Mucosa of gallbladder (tissue), 1 donor: ENCODE measurements at places on chromosomes 1 and 21.

GRCh38 chr1:225745273-225745672 lies 32.4 kb upstream of the SRP9 start:
- no peak for DNase-seq

DNA sequence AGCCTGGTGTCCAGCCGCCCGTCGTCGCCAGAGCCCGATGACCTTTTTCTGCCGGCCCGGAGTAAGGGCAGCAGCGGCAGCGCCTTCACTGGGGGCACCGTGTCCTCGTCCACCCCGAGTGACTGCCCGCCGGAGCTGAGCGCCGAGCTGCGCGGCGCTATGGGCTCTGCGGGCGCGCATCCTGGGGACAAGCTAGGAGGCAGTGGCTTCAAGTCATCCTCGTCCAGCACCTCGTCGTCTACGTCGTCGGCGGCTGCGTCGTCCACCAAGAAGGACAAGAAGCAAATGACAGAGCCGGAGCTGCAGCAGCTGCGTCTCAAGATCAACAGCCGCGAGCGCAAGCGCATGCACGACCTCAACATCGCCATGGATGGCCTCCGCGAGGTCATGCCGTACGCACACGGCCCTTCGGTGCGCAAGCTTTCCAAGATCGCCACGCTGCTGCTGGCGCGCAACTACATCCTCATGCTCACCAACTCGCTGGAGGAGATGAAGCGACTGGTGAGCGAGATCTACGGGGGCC lies 1.2 kb downstream of the OLIG2 start:
- DNase-seq: no peak

DNA sequence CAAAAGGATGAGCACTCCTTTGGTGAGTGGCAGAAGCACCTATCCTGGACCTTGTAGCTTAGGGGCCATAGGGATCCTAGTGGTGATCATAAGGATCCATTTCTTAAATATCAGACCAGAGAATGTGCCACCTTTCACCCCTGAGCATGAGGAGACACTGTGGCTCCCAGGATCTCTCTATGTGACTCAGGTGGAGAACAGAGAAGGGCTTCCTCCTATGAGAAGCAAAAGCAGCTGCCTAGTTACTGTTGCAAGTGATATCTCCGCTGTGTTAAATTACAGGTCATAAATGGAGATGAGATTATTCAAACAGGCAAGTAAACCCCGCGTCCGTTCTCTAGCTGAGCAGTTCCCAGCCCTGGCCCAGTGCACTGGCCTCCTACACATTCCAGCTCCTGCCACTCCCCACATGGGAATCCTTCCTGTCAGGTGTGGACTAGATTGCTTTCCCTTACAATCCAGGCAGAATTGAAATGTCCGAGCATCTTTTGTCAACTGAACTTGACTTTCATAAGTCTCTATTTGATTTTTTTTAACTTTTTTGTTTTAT lies 26.3 kb downstream of the CLEC20A start:
- no peak for DNase-seq

DNA sequence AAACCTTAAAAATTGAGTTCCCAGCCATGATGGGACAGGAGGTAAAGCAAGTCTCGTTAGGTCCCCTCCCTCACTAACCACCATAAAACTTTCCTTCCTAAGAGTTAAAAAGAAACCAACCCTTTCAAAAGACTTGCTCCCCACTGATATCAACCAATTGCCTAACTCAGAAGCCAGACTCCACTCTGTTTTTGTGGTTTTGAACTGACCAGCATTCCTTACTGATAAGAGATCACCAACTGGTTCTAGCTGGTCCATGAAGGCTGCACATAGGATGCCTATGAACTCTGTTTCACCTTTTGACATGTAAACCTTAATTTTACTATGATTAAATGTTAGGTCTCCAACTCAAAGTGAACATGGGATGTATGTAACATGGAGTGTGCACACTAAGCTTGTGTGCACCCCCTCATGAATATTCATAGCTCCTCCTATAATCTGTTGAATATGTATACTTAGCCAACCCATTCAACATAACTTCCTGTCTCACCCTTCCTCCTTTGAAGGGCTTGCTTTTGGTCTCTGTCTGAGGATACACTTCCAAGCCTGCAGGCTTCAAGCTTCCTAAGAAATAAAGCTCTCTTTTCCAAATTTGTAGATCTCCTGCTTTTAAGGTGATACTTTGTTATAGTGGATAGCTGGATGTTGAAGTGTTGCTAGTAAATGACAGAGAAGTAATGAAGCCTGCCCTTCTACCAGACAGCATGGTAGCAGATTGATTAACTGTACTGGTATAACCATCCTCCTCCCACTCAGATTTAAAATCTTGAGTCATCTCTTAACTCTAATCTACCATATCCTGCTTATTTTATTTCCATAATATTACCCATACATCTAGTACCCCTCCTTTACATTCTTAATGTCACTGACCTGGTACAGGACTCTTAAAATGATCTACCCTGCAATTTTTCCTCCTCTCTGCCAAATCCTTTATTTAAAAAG lies 95.6 kb downstream of the ZNF644 start:
- DNase-seq: no peak

DNA sequence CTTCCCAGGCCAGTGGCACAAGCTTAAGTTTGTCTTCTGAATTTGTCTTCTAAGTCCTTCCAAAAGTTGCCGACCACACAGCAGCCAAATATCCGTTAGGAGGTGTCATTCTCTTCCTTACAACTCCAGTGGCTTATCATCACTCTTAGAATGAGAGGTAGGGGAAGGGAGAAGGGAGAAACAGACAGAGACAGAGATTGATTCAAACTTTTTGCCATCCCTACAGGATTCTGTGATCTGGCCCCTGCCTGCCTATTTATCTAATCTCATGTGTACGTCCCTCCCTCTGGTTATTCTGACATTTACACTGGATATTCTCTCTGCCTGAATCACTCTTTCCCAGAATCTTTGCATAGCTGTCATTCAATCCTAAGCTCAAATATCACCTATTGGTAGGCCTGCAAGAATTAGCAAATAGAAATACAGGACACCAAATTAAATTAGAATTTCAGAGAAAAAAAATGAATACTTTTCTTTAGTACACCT lies 488 bp upstream of the GNL2 start:
- no peak for DNase-seq

DNA sequence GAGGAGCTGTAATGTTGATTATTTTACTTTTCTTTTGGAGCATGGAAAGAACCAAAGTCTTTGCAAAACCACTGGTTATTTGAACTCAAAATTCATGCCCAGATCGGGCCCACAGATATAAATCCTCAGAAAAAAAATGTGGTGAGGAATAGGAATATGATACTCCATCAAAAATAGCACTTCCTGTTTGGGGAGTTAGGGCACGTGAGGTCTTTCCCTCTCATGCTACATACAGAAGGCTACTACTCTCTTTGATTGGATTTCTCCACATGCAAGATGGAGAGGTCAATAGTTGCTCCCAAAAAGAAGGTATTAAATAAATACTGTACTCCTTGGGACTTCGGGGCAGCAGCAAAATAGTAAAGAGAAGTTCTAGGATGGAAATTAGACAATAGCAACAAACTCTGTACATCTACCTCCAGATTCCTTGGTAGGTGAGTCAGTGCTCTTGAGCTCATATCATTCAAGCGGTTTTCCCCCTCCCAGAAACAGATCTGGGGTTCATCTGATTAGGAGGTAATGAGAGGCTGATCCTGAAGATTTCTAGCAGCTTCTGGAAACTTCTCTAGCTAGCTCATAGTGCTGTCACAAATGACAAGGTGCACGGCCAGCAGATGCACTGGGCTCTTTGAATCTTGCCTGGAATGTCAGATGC lies 47.1 kb downstream of the SLC9C2 start:
- no peak for DNase-seq

- no peak for DNase-seq
Observed at GRCh38 chr1:28927266-28927647, 12.9 kb downstream of the EPB41 start.

DNA sequence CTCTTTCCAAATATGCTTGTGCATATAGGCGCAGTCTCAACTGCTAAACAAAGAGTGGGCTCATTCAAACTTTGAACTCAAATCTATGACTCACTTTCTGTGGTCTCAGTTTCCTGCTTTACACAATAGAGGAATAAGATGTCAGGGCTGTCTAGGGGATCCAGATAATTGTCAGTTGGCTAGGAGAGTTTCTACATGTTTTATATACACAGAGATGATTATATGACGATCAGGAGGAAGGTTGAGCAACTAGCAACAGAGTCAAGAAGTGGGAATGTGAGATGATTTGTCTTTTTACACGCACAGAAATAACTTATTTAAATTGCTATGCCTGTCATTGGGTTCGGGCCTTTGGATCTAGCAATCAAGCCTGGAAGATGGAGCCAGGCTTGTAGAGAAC lies 299.4 kb upstream of the LYPLAL1 start:
- DNase-seq: no peak

- peak; percentile 90 for DNase-seq
Observed at GRCh38 chr1:246699095-246699735, 25.0 kb upstream of the SCCPDH start.

- no peak for DNase-seq
Observed at GRCh38 chr1:226741009-226741408, 1.9 kb upstream of the ITPKB start.

GRCh38 chr1:86499987-86500593 lies 31.4 kb downstream of the CLCA1 start:
- DNase-seq: no peak

- DNase-seq: no peak
Observed at GRCh38 chr1:9269078-9269501, 23.6 kb upstream of the SPSB1 start.

DNA sequence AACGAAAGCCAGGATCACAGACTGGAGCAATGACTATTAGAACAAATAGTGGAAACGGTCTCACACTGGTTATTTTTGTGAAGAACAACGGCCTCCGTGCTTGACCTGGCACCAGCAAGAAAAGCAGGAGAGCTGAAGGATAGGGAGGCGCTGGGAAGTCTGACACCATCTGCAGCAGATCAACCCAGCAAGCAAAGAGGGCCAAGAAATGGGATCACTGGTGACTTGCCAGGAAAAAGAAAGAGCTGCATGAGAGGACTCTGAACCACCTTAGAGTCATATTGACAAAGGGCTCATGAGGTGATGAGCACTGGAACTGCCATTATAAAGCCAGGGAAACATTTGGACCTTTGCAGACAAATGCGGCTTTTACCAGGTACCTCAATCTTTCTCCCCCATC lies 25.0 kb downstream of the MTOR start:
- DNase-seq: no peak

GRCh38 chr1:102434421-102434820 lies 437.7 kb upstream of the OLFM3 start:
- no peak for DNase-seq

DNA sequence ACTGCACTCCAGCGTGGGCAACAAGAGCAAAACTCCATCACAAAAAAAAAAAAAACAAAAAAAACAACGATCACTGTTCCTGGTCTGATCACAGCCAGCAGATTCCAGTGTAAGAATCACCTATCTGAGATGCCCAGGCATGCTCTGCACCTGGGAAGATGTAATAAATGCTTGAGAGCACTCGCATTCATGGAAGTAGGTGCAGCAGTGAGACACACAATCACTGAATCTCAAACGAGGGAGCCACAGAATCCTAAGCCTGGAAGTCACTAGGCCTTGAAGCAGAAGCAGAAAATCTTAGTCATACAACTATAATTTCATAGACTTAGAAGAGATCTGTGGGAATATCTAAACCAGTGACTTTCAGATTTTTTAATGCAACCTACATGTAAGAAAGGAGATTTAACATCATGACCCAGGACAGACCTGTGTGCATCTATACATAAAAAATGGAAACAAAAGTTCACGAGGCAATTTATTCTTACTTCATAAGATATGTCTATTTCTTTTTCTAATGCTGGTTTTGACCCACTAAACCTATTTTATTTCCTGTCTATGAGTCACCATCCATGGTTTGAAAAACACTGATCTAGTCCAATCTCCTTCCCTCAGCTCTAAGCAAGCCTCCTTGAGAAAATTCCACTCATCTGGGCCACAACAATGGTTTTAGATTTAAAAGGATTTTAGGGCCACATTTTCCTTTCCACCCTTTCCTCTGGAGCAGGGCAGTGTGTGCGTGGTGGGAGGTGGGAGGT lies 30.4 kb downstream of the RIMS3 start:
- DNase-seq: no peak

- no peak for DNase-seq
Observed at GRCh38 chr1:243316366-243316989, 60.6 kb downstream of the SDCCAG8 start.

DNA sequence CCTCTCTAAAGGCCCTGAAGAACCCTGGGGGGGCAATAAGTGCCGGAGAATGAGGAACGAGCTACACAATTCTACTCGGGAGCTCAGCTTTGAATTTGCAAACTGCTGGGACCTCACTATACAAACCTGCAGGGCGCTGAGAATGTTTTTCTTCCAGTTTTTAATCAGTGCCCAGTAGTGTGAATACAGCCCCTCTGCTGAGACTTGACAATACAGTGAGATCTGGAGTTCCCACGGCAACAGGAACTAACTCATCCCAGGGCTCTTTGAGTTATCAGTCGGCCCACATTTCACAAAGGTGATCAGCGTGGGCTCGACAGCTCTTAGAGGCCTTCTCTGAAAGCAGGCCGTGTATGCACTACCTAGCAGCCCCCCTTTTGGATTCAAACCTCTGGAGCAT lies 41.7 kb downstream of the TMEM53 start:
- no peak for DNase-seq

DNA sequence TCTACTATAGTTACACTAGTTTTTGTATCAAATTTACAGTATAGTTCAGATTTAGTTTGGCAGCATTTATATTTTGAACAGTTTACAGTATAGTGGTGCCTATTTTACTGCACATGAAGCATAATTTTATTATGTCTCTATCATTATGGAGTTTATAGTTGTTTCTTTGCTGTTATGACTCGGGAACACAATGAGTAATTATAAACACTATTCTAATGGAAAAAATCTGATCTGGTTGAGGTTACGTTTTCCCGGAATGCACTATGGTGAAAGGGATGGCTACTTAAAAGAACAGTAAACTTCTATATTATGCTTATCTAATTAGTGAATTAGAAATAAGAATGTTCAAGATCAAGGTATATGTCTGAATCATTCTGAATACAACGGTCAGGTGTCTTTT lies 10.6 kb downstream of the LCA5L start:
- DNase-seq: no peak

DNA sequence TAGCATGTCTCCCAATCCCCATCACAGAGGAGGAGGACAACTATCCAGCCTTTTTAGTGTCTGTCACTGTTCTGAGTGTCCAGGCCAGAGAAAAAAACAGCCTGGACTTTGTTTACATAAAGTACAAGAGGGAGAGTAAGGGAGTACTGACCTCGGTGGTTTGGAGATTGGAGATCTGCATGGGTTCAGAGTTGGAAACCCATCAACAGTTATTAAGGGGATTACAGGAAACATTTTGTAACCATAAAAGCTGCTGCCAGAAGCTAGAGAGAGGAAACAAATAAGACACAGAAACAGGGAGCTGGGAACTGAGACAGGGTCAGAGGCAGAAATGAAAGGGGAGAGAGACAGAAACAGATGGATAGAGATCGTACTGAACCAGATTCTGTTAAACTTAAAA lies 131.5 kb upstream of the CTTNBP2NL start:
- DNase-seq: no peak

GRCh38 chr1:201272799-201273198 lies 10.5 kb upstream of the PKP1 start:
- DNase-seq: no peak

GRCh38 chr1:187744665-187745064 lies 915.9 kb downstream of the PLA2G4A start:
- no peak for DNase-seq
